Left kidney (tissue), 8 donors: ENCODE measurements at places on chromosomes 6 and 20. TPM values are rescaled to one million over a fixed set of nuclear protein-coding genes. Genes with fewer than 3 reads are reported as not detected.
A peak's percentile ranks its signal among the peaks of the same experiment; 100 is the strongest.

SYNDIG1 gene
- polyA plus RNA-seq = 6.5 TPM

HLA-DQA1 gene
- polyA plus RNA-seq = 3.3 TPM

SLC22A7 gene
- 1.2 TPM for polyA plus RNA-seq

PTPRT gene
- 0.53 TPM for polyA plus RNA-seq

PLA2G7 gene
- polyA plus RNA-seq = 2.6 TPM

BPIFA2 gene
- not detected for polyA plus RNA-seq

HLA-G gene
- polyA plus RNA-seq = 6.9 TPM

MAP3K7 gene
- polyA plus RNA-seq = 61.3 TPM

F13A1 gene
- polyA plus RNA-seq = 14.9 TPM

CCDC170 gene
- polyA plus RNA-seq = 5.3 TPM

LST1 gene
- 2.6 TPM for polyA plus RNA-seq

RPP21 gene
- 23.3 TPM for polyA plus RNA-seq

ZNF343 gene
- 19.6 TPM for polyA plus RNA-seq

DNA sequence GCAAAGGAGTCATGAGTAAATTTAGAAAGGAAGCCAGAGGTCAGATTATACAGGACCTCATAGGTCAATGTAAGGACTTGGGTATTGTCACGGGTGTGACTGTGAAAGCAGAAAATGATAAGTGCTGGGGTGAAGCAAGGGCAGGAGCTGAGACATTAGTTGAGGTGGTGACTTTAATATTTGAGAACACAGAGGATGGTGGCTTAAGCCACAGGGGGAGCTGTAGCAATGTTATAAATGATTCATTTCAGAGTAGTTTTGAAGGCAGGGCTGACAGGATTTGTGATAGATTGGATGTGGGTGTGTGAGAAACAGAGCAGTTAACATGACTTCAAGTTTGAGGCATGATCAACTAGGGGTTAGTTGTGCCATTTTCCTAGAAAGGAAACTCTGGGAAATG is 659.9 kb downstream of the EPM2A start:
- no peak for DNase-seq

- DNase-seq = no peak
These were observed 3.6 kb upstream of the PHIP start for GRCh38 chr6:79081663-79082062.

- peak; percentile 55 for DNase-seq
These were observed 27.6 kb upstream of the MRGBP start for GRCh38 chr20:62768551-62769287.

- no peak for DNase-seq
These were observed 35.6 kb downstream of the SLC52A3 start for GRCh38 chr20:732727-733126.

DNA sequence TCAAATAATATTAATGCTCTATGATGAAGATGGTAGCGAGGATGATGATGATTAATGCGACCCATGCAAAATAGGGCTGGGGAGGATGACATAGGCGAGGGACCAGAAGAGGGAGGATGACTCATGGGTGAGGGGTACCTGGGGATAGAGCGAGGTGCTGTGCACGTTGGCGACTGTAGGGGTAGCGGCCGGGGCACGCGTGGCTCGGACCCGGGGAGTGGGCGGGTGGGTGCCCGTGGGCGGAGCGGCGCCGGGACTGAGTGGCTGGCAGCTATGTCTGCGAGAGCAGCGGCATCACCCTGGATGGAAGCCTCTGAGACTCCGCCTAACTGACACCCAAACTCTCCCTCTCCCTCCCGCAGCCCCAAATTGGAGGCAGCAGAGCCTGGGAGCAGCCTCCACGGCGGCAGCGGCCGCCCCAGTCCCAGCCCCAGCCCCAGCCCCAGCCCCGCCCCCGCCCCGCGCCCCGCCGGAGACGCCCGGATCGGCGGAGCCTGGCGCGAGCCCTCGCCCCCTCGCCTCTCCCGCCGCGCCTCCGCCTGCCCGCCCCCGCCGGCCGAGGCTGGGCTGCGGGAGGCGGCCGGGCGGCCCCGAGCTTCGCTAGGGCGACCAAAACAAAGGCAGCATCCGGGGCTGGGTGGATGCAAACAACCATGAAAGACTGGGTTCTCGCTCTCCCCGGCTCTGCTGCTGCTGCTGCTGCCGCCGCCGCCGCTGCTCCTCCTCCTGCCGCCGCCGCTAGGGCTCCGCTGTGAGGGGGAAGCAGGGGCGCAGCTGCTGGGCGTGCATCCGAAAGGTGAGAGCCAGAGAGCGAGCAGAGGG is at the start of gene RIMS1:
Gene RIMS1 (plus strand): TSS at position 367 of the 822 bp plus-strand sequence. CDS start 474 bp downstream, outside the sequence.
- DNase-seq = peak; percentile 22

DNA sequence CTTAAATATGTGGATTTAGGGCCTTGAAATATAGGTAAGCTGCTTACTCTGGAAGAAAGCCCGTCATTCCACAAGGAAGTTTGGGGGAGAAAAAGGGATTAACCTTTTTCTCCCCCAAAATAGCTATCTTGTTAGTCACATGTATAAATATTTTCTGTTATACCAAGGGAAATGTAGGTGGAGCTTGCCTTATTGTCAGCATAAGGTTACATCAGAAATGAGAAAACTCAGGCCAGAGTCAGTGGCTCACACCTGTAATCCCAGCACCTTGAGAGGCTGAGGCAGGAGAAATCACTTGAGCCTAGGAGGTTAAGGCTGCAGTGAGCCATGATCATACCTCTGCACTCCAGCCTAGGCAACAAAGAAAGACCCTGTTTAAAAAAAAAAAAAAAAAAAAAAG is 129.9 kb downstream of the LRFN2 start:
- no peak for DNase-seq

- DNase-seq = peak; percentile 70
These were observed 746 bp downstream of the BACH2 start for GRCh38 chr6:90295854-90296340.

DNA sequence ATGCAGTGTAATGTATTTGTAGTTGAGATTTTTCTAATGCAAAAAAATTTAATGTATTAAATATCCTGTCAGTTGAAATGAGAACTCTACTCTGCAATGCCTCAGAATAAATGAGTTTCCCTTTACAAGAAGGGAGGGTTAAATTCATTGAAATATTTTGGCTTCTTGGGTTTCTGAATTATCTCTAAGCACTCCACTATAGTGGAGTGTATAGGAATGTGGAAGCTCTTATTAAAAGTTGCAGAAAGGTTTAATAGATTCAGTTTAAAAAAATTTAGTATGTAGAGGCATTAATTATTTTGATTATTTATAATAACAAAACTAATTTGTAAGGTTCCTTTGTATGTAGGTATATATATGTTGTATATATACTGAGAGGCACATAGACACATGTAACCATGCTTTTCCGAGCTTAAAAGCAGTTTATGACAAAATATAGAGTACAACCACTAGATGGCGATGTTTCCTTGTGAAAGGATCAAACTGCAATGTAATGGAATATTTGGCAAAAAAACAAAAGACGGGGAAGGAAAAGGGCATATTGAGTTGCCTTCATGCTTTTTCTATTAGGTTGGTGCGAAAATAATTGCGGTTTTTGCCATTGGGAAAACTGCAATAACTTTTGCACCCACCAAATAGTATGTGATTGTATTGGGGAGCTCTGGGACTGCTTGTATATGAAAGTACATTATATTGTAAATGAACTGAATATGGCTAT is 144.2 kb downstream of the MYO6 start:
- DNase-seq = peak; percentile 73

- peak; percentile 77 for DNase-seq
These were observed 86.5 kb downstream of the LYRM4 start for GRCh38 chr6:5174244-5174643.

GRCh38 chr6:39087197-39087596 is 27.8 kb downstream of the SAYSD1 start:
- DNase-seq = no peak

GRCh38 chr6:165884813-165885765 is 222.0 kb upstream of the PDE10A start:
- peak; percentile 82 for DNase-seq

GRCh38 chr20:24691901-24692351 is 222.5 kb downstream of the SYNDIG1 start:
- no peak for DNase-seq

DNA sequence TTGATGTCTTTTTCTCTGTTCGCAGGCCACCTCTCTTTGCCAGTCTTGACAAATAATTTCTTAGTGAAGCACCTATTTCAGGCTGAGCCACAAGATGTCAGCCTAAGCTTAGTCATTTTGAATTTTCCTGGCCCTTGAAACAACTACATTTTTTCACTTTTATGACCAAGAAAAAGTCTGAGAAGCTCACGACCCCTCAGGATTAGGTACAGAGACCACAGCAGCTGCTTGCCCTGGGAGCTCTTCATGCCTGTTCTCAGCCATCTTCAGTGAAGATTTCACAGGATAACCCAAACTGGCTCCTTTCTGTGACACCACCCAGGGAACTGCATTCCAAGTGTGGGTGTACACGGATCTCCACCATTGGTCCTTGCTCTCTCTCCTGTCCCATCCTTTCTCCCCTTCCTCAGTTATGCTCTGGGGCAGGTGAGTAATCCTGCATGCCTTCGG is 38.4 kb upstream of the SPTLC3 start:
- peak; percentile 46 for DNase-seq

DNA sequence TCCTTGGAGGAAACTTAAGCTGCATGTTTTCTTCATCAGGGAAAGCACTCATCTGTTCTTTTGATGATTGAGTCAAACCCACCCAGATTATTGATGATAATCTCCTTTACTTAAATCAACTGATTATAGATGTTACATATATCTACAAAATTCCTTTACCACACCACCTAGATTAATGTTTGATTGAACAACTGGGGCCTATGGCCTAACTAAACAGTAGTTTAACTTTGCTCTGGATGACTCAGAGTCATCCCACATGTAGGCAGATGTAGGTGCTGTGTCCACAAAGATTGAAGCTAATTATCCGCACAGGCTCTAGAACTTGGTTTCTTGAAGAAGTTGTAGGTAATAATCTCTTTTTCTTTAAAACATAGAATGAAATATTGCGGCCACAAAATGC is 42.2 kb downstream of the PKIB start:
- DNase-seq = no peak

DNA sequence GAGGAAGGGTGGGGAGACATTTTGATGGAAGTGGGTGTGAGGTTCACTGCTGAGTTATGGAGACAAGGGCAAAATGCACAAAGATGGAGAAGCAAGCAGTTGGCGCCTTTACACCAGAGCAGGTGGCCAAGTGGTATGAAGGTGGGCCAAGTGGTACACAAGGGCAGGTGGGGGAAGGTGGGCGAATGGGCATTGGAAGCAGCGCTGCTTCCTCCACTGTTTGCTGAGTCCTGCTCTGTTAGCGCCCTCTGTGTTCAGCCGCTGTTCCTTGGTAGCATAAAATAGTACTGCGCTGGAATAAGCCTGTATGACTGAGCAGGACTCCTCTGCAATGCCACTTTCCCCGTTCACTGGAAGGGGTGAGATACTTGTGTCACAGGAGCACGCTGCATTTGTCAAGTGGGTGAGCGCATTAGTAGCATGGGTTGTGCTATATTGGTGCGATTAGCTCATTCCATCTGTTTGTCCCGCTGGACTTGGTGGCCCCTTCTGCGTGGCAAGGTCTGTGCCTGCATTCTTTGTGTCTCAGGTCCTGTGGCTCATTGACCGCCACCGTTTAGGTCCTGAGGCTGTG is 116.4 kb downstream of the TOX2 start:
- DNase-seq = no peak

GRCh38 chr6:142714951-142715785 is 229.8 kb downstream of the HIVEP2 start:
- DNase-seq = no peak

DNA sequence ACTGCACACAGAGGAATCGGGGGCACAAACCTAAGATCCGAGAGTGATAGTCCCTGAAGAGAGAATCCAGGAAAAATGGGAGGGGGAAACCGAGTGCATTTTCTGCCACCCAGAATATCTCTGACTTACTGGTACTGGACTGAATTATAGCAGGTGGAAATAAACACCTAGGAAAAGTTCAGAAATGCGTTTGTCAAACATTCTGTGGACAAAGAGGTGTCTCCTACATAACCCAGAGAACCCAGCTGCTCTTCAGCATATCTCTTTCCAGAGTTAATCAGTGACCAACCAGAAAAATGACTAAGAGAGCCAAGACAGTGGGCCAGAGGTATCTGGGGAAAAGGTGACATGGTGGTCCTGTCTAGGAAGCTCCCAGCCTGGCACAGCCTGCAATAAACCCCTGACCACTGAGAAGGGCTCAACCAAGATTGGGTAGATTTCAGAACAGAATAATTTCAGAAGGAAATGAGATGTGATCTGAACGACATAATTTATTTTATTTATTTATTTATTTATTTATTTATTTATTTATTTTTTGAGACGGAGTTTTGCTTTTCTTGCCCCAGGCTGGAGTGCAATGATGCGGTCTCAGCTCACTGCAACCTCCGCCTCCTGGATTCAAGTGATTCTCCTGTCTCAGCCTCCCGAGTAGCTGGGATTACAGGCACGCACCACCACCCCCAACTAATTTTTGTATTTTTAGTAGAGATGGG is 6.0 kb upstream of the VNN1 start:
- DNase-seq = no peak

DNA sequence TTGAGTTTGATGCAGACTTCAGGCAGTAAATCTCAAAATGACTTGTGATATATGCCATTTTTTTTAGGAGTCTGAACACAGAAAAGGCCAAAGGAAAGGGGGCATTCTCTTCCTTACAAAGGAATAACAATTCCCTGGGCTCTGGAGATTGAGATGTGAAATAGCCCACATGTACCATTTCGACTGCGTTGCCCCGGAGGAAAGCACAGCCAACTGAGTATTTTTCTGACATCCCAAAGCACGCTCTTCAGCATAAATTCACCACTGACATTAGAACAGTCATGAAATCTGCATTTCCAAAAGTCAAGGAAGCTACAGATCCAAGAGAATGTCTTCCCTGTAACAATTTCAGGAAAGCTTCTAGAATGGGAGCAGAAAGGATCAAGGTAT is 7.8 kb downstream of the ELOVL2 start:
- DNase-seq = no peak

DNA sequence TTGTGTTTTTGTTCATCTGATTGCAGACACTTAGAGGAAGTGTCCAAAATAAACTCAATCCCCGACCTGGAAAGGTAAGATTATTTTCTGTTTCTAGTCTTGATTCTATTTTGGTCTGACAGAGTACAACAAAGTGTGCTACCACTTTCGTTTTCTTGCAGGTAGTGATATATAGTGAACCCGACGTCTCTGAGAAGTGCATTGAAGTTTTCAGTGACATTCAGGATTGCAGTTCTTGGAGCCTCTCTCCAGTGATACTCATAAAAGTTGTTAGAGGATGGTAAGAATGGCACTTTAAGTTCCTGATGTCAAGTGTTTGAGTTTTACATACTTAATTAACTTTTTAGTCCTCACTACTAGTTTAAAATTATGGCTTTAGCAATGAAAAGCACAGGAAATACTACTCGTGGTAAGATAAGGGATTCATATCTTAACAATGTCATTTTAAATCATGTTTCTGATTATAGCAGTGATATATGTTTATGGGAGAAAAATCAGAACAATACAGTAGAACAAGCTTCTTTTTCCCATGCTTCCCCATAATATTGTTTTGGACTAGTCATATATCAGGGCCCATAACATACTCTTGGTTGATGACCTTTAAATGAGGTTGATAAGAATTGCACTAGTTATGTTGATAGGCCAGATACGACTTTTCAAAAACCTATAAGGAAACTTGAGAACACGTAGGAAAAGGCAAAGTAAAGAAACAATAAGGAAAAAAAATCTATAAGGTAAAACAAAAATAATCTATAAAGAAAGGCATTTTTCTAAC is 104.0 kb downstream of the RTN4IP1 start:
- DNase-seq = no peak
